ENCODE measurements at places on chromosomes 1 and 21. TPM values are rescaled to one million over a fixed set of nuclear protein-coding genes. Genes with fewer than 3 reads are reported as not detected.

DMRTB1 gene
- total RNA-seq, result not detected

ARHGEF10L gene
- total RNA-seq, result 48.3 TPM

CA6 gene
- not detected for total RNA-seq

SLC5A9 gene
- 20.9 TPM for total RNA-seq

CACNA1E gene
- total RNA-seq, result 1.8 TPM

RBBP4 gene
- total RNA-seq, result 147 TPM

TIE1 gene
- 1.2 TPM for total RNA-seq

FALEC gene
- total RNA-seq, result not detected

MAGOH gene
- 31.8 TPM for total RNA-seq
